ENCODE measurements at places on chromosomes 2 and 18.

GRCh38 chr18:34322365-34323289, 97.9 kb upstream of the NOL4 start:
- peak; percentile 66 for DNase-seq

DNA sequence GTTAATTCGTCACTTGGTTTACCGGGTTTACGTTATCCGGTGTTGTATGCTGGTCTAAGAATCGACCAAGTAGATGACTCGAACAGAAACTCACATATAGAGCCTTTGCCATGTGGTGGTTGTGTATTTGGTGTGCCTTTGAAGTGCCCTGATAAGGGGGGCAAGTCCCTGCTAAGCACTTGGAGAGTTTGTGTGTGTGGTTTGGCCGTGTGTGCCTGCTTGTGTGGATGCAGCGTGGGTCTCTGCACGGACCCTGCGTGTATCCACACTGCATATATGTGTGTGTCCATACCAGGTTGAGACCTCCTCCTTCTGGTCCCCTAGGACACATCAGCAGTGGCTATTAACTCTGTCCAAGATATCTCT, 2.4 kb upstream of the CELF4 start:
- DNase-seq = no peak

DNA sequence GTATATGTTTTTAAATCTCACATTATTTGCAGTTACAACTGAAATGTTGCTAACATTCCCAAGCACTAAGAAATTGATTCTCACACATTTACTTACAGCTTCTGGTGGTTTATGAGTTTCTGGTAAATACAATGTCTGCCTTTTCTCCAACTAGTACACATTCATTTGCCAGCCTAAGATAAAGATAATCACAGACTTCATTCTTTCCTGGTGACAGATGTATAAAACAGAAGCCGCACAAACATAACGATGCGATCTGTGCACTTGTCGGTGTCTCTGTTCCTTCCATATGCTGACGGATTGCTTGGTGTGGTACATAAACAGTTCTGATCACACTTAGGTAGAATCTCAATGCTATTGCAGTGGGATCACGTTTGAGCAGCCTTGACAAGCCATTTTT, 100.4 kb upstream of the DDX18 start:
- no peak for DNase-seq

- DNase-seq = peak; percentile 7
These were observed 216.6 kb downstream of the HNMT start for GRCh38 chr2:138180692-138181386.

GRCh38 chr2:233145726-233146125, 85.6 kb downstream of the INPP5D start:
- DNase-seq = no peak

- DNase-seq = no peak
These were observed 438.2 kb downstream of the EPHA4 start for GRCh38 chr2:221133941-221134340.

- DNase-seq = no peak
These were observed 12.7 kb downstream of the FAM110C start for GRCh38 chr2:33620-34019.

DNA sequence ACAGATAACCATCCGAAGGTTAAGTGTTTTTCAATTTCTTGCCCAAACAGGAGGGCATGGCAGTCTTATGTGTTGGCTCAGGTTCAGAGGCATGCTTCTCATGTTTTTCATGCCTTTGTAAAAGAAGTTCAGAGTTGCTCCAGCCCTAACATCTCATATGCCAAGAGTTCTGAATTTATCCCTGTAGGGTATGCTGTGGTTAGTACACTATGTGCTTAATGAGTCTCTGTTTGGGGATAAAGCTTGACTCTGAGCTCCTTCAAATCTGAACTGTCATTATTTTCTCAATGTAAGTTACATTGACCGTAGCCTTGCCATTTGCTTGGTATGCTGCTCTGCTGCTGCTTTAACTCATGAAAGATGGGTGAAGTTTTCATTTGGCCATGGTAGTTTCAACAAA, 67.9 kb upstream of the PNPT1 start:
- DNase-seq = peak; percentile 38

DNA sequence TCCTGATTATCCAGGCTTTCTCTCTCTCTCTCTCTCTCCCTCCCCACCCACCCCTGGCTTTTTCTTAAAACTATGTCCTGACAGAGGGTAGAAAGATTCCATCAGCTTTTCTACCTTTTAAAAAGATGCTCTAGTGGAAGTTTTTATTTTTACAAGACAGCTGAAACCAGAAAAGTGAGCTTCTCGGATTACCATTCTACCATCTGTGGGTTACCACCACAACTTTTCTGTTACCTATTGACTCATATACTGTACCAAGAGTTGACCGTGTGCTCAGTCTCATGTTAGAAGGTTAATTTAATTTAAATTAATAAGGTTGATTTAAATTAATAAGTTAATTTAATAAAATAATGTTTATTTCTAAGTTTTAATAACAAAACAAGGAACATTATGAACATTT, 137.6 kb downstream of the UPP2 start:
- DNase-seq = no peak

DNA sequence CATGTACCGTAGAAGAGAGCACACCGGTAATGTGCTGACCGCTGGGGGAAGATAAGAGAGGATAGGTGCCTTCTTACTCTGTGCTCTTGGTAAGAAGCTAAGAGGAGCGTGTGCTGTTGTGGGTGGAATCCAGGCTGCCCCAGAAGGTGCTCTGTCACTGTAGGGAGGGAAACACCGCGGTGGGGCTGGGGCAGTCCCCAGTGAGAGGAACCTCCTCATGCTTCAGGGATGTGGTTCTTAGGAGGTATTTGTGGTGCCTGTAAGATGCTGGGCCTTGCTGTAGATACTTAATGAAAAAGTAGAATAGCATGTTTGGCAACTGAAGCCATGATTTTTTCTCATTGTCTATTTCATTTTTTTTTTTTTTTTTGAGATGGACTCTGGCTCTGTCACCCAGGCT, 1.1 kb downstream of the COLEC11 start:
- DNase-seq = no peak

DNA sequence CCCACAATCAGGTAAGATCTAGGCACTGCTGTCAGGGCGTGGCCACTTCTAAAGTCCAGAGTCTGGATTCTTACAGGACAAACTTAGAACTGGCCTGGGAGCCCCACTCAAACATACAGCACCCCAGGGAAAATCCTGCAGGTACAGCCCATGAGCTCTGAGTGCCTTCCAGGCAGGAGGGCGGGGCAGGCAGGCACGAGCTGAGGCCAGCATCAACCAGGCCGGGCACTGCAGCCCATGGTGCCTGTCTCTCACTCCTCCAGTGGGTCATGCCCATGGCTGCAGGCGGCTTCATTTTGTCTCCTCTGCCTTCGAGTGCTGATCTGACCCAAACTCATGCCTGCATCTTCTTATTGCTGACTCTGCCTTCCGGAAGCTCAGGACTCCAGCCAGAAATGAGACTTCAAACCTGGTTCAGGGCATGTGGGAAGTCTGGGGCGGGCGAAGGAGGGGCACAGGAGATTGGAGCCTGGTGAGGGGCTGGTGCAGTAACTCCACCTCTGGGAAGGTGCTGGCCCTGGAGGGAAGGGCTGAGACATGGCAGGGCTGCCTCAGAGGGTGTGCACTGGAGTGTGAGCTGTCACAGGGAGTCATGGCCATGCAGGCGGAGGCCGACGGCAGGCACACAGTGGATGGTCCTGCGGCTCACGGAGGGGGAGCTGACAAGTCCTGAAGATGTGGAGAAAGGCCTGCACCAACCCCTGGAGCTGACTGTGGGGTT, 40.5 kb downstream of the HS6ST1 start:
- DNase-seq = no peak

DNA sequence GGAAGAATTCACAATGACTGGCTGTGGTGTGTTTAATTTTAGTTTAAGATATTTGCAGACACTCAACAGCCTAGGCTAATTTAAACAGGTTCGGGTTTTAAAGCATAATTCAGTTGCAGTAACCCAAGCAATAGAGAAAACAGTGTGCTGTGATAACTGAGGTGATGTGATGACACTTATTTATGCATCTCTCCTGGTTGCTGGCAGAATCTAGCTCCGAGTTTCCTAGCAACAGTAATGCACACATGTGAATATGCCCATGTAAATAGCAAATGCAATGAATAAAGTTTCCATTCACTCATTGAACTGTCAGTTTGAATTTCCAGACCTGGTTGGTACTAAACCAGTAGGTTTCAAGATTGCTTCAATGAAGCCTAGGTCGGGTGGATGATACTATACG, 426.5 kb downstream of the TMX3 start:
- DNase-seq = no peak
